ENCODE measurements at places on chromosomes 12 and 14.

DNA sequence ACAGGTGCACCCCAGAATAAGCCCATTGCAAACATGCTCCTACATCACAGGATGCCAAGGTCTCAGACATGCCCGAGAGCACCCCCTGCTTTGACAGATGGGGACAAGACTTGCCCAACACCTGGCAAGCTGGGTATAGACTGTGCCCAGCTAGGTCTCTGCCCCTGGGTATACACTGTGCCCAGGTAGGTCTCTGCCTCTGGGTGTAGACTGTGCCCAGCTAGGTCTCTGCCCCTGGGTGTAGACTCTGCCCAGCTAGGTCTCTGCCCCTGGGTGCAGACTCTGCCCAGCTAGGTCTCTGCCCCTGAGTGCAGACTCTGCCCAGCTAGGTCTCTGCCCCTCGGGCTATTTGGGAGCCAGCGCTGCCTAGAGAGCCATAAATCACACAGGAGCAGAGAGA is 85.9 kb downstream of the CCDC88C start:
- no peak for DNase-seq

- DNase-seq, result no peak
Measured at GRCh38 chr12:50839042-50839441, 3.7 kb upstream of the TMPRSS12 start.

DNA sequence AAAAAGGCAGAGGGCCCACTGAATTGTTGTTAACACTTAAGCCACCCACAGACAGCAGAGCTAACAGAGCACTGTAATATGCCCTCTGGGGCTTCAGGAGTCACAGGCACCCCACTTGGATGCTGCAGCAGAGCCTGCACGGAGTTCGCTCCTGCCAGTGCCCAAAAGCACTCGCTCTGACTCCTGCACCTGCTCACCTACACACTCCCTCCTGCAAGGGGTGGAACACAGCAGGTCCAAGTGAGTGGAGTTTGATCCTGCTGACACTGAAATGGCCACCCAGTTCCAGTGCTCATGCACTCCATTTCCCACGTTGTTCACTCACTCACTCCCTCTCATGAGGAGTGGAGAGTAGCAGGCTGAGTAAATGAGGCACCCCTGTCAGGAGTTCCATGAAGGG is 68.8 kb downstream of the OSBPL8 start:
- no peak for DNase-seq

GRCh38 chr14:87567618-87568295 is 425.2 kb downstream of the GALC start:
- DNase-seq, result no peak

GRCh38 chr14:68704736-68705720 is 87.8 kb downstream of the ZFP36L1 start:
- DNase-seq, result no peak

GRCh38 chr14:74979029-74979428 is 23.6 kb upstream of the PGF start:
- no peak for DNase-seq

- DNase-seq, result no peak
Measured at GRCh38 chr12:26204612-26205289, 9.4 kb downstream of the SSPN start.

- DNase-seq, result no peak
Measured at GRCh38 chr14:53620890-53621289, 335.7 kb downstream of the BMP4 start.

DNA sequence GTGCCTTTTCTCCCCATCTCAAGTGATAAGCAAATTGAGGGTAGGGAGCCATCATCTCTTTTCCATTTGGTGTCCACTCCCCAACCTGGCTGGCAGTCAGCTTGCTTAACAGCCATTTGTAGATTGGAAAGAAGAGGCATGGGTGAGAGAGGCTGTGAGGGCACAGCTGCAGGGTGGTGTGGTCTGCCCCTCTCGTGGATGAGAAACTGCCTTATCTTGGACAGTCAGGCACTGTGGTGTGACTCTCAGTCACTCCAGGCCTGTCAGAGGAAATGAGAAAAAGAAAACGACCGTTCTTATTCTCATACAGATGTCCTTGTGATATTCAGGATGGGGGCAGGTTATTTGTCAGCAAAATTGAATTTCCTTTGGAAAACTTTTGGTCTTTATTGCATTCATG is 65.1 kb upstream of the SRSF5 start:
- no peak for DNase-seq

DNA sequence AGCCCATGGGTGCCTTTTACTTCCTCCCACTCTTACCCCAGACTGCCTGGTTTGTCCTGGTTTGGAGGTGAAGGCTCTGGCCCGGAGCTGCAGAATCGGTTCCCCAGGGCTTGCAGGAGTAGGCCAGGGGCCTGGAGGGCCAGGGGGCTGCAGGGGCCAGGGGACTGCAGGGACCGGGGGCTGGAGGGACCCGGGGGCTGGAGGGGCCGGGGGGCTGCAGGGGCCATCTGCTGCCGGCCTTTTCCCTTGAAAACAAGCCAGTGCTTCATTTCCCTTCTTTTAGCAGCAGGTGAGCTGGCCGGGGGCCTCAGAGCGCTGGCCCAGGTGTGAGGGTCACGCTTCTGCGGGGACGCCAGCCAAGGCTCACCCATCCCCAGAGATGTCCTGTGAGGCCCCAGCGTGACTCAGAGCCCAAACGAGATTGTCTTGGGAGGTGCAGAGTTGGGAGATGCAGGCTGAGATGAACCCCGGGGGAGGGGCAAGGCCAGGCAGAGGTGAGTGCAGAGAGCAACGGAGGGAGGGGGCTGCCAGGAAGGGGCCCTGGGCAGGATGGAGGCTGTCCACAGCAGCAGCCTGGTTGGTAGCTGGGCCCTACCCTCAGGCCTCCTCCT is 154.9 kb downstream of the KIF26A start:
- DNase-seq, result no peak

- no peak for DNase-seq
Measured at GRCh38 chr12:29510591-29511185, 13.2 kb upstream of the OVCH1 start.

DNA sequence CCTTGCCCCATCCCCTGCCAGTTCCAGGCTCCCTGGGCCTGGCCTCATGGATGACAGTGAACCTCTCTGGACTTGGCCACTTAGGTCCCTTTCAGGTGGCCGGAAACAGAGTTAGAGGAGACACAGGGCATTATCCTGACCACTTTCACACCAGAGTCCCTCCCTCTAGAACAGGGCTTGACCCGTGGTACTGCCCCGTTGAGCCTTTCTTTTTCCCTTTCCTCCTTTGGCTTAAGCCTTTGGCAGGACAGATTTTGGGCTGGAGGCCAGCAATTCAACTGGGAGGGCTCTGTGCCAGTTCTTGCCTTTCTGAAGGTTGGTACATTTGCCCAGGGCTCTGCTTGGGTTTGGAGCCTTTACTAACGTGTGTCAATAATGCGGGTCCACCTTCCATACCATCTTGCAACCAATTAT is 22.8 kb downstream of the TPCN1 start:
- DNase-seq, result no peak

GRCh38 chr14:67311868-67312267 is 47.7 kb downstream of the ATP6V1D start:
- DNase-seq, result no peak

GRCh38 chr12:52044292-52044983 is 6.8 kb upstream of the NR4A1 start:
- DNase-seq, result no peak

DNA sequence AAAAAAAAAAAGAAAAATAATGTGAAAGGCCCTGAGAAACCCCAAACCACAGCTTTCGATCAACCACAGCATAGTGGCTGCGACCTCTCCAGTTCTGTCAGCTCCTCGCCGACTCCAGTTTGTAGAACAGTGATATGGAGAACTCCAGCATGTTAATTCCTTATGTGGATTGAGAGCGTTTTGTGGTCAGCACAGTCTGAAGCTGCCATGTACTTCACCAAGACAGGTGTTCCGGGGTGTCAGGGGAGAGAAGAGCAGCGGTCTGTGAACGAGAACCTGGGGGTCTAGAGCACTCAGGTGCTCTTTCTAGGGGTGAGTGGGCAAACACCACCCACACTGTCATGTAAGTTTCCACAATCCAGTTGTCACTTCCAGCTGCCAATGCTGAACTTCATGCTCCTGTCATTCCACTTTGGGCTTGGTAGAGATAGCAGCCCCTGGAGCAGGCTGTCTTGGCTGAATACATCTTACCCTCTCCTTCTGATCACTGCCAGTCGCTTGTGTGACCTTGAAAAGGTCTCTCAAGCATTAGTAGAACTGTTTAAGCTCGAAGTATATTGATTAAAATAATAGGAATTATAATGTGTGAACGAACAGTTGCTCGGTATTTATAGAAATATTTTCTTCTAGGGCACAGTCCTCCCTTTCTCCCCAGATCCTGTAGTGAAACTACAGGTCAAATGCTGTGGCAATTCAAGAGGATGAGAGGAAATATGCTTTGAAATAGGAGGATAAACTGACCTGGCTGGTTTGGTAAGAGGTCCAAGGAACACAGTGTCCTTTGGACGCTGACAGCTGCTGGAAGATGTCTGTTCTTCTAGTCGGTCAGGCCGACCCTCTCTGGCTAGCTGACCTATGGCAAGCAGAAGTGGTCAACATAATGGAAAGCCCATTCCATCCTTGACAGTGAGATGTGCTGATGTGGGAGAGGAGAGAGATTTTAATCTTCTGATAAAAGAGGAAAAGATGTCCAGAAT is 15.7 kb upstream of the MAX start:
- peak; percentile 57 for DNase-seq

- DNase-seq, result no peak
Measured at GRCh38 chr12:122537021-122537420, 10.0 kb downstream of the KNTC1 start.

GRCh38 chr12:96093543-96094196 is 58.3 kb upstream of the LTA4H start:
- no peak for DNase-seq

- no peak for DNase-seq
Measured at GRCh38 chr14:31492759-31493498, 5.1 kb upstream of the GPR33 start.

DNA sequence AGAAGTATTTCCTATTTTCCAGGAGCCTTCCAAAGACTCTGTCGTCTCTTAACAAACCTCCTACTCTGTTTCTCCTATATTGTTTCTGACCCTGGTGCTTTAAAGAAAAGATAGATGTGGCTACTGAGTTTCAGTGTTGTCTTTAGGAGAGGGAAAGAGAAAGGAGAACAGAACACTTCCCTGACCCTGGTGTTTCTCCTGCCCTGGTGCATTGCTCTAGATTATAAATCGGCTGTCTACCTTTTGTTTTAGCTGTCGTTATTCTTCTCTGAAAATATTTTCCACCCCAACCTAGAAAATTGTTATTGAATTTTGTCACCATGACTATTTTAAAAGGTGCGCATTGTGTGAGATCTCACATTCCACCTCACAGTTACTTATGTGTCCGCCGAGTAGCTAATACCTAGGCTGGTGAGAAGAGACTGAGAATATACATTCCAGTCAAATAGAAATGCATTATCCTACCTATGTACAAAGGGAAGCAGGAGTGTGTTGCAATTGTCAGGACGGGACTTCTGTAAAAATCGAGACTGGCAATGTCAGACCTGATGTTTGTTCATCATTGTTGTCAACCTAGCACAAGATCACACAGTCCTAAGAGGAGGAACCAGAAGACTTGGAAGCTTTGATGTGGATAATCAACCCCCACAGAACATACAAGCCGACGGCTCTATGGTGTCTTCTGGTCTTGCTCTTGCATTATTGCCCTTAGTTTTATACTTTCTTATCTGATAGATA is 108.7 kb upstream of the SLC38A4 start:
- no peak for DNase-seq
